ENCODE measurements at places on chromosomes 3 and 15. TPM values are rescaled to one million over a fixed set of nuclear protein-coding genes. Genes with fewer than 3 reads are reported as not detected.

The CX3CR1 gene
- 0.54 TPM for total RNA-seq

The FAM107A gene
- total RNA-seq = 25.3 TPM

The TMEM40 gene
- total RNA-seq = not detected

The CTXN2 gene
- total RNA-seq = not detected

The RAB6B gene
- total RNA-seq = 0.27 TPM

GRCh38 chr3:81268526-81268925 lies 492.9 kb downstream of the GBE1 start:
- no peak for DNase-seq

GRCh38 chr3:8968375-8968882 lies 5.2 kb upstream of the RAD18 start:
- DNase-seq = no peak

DNA sequence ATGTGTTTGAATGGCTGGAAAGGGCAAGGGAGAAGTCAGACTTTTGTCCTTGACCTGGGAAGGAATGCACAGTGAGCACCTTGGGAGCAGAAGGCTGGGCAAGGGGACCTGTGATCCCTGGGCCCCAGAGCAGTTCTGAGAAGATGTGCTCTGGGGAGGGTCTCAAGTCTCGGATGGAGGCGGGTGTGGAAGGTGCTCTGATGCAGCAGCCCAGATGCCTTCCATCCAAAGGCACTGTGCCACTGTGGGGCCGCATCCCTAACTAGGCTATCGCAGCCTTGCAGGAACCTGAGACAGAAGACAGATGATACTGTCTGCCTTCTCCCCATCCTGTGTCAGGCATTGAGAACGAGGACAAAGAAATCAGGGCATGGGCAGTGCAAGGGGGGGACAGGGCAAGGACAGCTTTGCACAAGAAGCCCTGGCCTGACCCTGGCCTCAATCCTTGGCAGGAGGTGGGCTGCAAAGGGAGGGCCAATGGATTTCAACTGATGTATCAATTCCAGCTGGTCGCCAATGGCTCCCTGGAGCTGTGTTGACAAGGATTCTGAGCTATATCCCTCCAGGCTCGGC lies 14.6 kb upstream of the PRKCD start:
- no peak for DNase-seq

GRCh38 chr3:8324747-8325146 lies 176.9 kb upstream of the LMCD1 start:
- no peak for DNase-seq

GRCh38 chr15:32965897-32966296 lies 228.6 kb downstream of the FMN1 start:
- no peak for DNase-seq

Data from thoracic aorta (tissue), 2 donors.